ENCODE measurements at places on chromosomes 6 and 20. TPM values are rescaled to one million over a fixed set of nuclear protein-coding genes. Genes with fewer than 3 reads are reported as not detected.

- H3K27me3 ChIP-seq, result no peaks in the 10 kb centered on the region
- no peaks in the 10 kb centered on the region for H3K4me1 ChIP-seq
- H3K36me3 ChIP-seq, result no peaks in the 10 kb centered on the region
- no peak overlapping the region for H3K27ac ChIP-seq
- H3K4me3 ChIP-seq, result no peak overlapping the region
These were observed 75.4 kb upstream of the LAMA2 start for GRCh38 chr6:128807577-128807976.

DNA sequence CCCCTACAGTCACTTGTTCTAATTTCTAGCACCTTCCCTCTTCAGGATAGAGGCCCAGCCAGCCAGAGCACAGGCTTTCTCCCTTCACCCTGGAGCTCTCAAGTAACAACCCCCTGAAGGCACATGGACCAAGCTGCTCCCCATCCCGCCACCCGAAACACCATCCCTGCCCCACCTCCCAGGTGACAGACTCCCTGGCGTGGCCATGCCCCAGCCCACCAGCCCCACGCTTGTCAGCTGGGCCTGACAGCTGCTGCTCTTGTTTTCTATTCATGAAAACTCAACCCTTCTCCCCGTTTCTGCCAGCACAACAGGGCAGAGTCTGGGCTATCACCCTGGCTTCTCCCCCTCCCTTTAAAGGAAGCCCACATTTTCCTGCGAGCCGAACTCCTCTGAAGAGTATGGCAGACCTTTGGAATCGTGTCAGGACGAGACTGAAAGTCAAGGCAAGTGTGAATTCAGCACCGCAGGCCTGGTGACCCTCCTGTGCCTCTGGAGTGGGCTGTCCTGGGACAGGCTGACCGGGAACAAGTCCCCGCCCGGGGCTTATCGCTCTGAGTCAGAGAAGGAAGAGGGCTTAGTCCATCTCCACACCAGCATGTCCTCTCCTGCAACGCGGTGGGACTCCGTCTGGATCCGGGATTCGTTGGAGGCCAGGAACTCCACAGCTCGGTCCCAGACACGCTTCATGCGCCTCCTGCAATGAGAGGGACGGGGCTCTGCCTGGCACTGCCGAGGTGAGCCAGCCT, 16.7 kb downstream of the LEMD2 start:
- DNase-seq, result peak; percentile 57
- no peaks in the 10 kb centered on the region for H3K27me3 ChIP-seq
- peak overlapping the region; percentile 84 for H3K27ac ChIP-seq

- H3K4me3 ChIP-seq, result no peak overlapping the region
- no peak overlapping the region for H3K27ac ChIP-seq
- DNase-seq, result no peak
- no peaks in the 10 kb centered on the region for H3K4me1 ChIP-seq
- H3K27me3 ChIP-seq, result no peaks in the 10 kb centered on the region
These were observed 60.7 kb downstream of the AKAP12 start for GRCh38 chr6:151300267-151300991.

- H3K27me3 ChIP-seq, result no peaks in the 10 kb centered on the region
- H3K4me1 ChIP-seq, result no peaks in the 10 kb centered on the region
- no peak overlapping the region for H3K4me3 ChIP-seq
- no peaks in the 10 kb centered on the region for H3K36me3 ChIP-seq
- DNase-seq, result peak; percentile 13
- no peak overlapping the region for H3K27ac ChIP-seq
These were observed 60.2 kb downstream of the CHMP4B start for GRCh38 chr20:33871362-33871761.

Gene MYLK2
- total RNA-seq, result not detected

GRCh38 chr6:96980142-96980541, 55.6 kb downstream of the KLHL32 start:
- H3K36me3 ChIP-seq, result no peaks in the 10 kb centered on the region
- no peak for DNase-seq
- no peaks in the 10 kb centered on the region for H3K4me1 ChIP-seq
- peaks cover 4% of the 10 kb centered on the region for H3K27me3 ChIP-seq

DNA sequence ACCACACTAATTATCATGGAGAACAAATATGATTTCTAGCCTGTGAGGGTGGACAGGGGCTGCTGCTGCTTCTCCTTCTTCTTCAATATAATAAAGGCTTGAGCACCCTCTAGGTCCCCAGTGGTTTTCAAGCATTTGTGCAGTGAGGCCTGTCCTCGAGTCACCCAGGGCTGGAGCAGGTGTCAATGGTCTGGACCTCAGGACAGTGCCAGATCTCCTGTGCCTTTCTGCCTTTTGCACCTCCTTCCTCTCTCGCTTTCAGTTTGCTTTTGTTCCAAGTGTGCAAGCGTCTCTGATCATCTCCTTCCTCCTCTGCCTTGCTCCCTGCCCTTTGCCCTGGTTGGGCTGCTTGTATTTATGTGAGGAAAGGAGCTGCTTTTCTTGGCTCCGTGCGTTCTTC, 152.2 kb upstream of the SYNDIG1 start:
- no peaks in the 10 kb centered on the region for H3K36me3 ChIP-seq
- no peak for DNase-seq
- H3K27me3 ChIP-seq, result 0 out of 2 replicates have a peak, but pooled peaks cover 10% of the 10 kb centered on the region
- H3K4me1 ChIP-seq, result no peaks in the 10 kb centered on the region
- H3K4me3 ChIP-seq, result no peak overlapping the region
- H3K27ac ChIP-seq, result no peak overlapping the region

- no peaks in the 10 kb centered on the region for H3K36me3 ChIP-seq
- H3K27me3 ChIP-seq, result 0 out of 2 replicates have a peak, but pooled peaks cover 5% of the 10 kb centered on the region
- H3K27ac ChIP-seq, result no peak overlapping the region
These were observed 12.2 kb downstream of the SNAP91 start for GRCh38 chr6:83696674-83697073.

Gene SLC17A4
- total RNA-seq, result not detected

DNA sequence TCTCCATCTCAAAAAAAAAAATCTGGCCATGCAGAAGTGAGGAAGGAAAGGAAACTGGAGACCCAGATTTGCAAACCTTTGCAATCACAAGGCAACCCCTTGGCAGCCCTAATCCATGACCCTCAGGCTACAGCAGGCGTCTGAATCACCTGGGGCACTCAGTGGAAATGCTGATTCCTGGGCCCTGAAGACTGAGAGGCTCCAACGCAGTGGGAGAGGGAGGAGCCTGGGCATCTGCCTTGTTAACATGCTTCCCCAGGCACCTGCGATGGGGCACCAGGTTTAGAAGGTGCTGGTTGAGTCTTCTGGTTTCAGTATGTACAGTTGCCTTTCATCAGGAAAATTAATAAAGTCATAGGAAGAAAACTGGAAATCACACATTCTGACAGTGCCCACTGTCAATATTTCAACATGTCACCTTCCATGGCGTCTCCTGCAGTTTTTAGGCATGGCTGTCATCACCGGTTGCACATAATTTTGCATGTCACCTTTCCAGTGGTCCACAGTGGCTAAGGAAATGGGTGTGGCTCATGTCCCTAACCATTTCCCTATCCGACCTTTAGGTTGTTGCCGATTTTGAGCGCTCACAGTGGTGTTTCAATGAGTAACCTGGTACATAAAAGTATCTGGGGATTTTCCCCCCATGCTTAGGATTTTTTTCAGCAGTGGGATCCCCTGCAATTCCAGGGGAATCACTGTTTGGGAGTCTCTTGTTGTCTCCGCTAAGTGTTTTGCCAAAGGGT, 56.9 kb downstream of the PREX1 start:
- no peak overlapping the region for H3K4me3 ChIP-seq
- H3K36me3 ChIP-seq, result no peaks in the 10 kb centered on the region
- H3K27ac ChIP-seq, result no peak overlapping the region

Gene MYB
- total RNA-seq, result 1.2 TPM
